Fibroblast of upper back skin (primary cell): ENCODE measurements at places on chromosomes 7 and 10.

GRCh38 chr7:111873963-111874690, 311.8 kb upstream of the IMMP2L start:
- DNase-seq, result peak; percentile 62

DNA sequence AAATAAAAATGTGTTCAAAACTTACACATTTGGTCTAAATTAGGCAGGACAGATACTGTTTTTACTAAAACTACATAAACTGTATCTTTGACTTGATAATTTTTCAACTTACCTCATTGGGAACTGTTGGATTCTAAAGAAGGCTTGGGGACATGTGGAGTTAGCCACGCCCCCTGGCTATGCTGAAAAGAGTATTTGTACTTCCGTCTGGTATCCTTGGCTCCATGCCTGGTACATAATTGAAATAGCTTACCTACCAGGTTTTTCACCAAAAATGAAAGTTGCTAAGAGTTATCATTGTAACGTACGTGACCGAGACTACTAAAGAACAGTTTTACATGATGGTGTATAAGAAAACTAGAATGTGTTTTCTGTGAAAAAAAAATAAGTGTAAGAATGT, 604.8 kb upstream of the IGFBP3 start:
- peak; percentile 16 for DNase-seq

- no peak for DNase-seq
Measured at GRCh38 chr7:34333925-34334324, 324.1 kb upstream of the NPSR1 start.

GRCh38 chr10:31678575-31679516, 249.8 kb downstream of the ARHGAP12 start:
- no peak for DNase-seq

GRCh38 chr10:3292636-3293035, 120.1 kb upstream of the PITRM1 start:
- peak; percentile 36 for DNase-seq

DNA sequence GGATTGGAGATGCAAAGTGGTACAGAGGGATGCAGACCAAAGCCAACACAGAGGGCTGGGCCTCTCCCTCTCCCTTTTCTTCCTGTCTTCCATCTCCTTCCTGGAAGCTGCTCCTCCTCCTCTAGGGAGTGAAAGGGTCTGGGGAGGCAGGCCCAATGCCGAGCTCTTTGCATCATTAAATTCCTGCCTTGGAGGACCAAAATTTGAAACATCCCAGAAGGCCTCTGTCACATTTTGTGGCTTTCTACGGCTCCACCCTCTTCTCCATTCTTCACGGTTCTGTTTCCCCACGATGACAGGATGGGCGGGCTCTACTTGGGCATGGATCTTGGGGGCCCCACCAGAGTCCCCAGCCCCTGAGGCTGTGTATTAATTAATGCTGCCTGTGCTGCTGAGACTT, 76.4 kb downstream of the NEURL1 start:
- peak; percentile 28 for DNase-seq

GRCh38 chr10:3067118-3067858, at the start of gene PFKP:
TSS of gene PFKP (plus strand) at chr10:3067548. CDS start at chr10:3067596, 48 bp downstream.
- no peak for DNase-seq

DNA sequence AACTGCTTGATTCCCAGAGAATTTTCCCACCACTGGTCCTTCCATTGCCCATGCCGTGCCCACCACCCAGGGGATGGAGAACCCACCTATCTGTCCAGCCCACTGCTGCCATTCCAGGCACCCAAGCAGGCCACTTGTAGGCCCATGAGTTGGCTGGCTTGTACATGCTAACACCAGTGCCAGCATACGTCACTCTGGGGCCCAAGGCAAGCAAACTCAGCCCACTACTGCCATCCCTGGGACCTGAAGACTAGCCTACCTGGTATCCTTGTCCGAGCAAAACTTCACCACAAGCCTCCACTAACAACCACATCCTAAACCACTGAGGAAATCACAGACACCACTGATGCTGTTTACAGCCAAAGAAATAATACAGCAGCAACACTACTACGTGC, 44.7 kb upstream of the CDK6 start:
- DNase-seq, result no peak
